NCI-H187 (cell line): ENCODE measurements at places on chromosomes 5 and 9.
A peak's percentile ranks its signal among the peaks of the same experiment; 100 is the strongest.

- DNase-seq = no peak
These were observed 495.8 kb downstream of the CHSY3 start for GRCh38 chr5:130400091-130400490.

- peak; percentile 4 for DNase-seq
These were observed 529.7 kb upstream of the ZNF608 start for GRCh38 chr5:125276096-125276495.

DNA sequence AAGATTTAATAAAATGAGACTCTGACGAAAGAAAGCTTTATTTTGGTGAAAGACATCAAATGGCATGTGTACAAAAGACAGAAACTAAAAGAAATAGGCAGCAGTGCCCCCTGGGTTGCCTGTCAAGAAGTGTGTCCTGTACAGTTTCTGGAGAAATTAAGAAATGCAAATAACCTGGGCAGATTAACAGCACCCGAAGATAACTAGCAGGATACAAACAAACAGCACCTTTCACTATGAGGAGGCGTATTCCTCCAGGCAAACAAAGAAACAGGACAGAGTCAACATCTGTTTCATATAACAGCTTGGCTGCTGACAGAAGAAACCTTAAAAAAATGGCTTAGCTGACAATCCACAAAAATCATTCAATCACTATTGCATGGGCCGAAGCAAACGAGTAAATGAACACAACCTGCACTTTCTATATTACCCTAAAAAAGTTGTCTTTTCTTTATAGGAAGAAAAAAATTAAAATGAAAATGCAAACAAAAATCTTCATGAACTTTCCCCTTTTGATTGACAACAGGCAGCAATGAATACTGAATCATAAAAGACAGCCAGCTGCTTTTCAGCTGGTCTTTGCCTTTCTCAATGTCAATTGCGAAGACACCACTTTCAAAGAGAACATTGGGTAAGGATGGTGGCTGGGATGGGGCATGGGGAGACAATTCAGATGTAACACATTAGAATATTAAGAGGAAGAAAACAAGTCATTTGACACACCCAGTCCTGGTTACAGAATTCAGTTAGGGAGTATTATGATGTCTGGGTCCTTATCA lies 162.1 kb downstream of the ARL15 start:
- DNase-seq = no peak

DNA sequence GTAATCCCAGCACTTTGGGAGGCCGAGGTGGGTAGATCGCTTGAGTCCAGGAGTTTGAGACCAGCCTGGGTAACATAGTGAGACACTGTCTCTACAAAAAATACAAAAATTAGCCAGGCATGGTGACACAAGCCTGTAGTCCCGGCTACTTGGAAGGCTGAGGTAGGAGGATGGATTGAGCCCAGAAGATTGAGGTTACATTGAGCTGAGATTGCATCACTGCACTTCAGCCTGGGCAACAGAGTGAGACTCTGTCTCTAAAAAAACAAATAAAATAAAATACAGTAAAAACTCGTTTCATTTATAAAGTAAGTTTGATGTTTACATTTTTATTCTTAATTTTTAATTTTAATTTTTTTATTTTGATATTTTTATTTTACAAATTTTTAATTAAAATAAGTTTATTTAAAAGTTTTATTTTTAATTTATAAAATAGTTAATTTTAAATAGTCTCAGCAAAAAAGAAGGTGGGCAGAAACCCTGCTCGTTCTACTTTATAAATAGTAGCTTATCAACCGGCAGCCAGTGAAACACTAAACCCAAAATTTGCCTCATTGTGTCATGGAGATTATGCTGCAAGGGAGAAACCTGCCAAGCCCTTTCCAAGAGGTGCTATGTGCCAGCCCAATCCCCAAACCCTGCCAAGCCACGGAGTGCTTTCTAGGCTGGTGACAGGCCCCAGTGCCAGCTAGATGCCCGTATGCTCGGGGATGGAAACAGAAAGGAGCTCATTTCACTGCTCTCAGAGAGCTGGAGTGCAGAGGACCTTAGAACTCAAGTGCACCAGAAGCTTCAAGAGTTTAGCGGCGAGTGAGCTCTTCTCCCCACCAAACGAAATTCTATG lies 38.9 kb downstream of the SERINC5 start:
- no peak for DNase-seq

DNA sequence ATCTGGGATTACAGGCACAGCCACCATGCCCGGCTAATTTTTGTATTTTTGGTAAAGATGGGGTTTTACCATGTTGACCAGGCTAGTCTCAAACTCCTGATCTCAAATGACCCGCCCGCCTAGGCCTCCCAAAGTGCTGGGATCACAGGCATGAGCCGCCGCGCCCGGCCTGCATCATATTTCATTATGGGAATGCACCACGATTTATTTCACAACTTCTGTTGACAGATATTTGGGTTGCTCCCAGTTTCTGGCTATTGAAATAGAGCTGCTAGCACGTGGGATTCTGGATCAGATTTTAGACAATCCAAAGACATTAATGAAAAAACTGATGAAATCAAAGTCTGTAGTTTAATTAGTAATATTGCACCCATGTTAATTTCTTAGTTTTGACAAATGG lies 48.4 kb upstream of the FUBP3 start:
- DNase-seq = no peak

- DNase-seq = no peak
These were observed 21.7 kb downstream of the FTMT start for GRCh38 chr5:121873409-121873808.

DNA sequence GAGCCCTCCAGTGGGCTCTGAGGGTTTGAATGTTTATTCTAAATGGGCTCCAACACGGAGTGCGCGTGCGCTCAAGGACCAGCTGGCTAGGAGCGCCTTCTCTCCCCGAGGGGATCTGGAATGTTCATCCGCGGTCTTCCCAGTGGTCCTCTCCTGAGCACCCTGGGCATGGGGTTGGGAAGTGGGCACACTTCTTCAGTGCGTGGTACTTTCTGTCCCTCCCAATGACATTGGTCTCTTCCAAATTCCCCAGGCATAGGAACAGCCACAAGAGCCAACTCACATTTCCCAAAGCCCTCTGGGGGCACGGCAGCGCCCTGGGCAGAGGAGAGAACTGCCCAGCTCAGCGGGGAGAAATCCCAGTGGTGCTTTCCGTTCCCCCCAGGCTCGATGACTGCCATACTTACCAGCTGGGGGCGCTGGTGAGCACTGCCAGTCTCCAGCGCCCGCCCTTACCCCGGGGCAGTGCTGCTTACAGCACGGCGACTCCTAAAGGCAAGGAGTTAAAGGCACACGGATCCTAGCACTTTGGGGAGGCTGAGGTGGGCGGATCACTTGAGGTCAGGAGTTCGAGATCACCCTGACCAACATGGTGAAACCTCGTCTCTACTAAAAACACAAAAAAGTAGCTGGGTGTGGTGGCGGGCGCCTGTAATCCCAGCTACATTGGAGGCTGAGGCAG lies 29.9 kb upstream of the OBP2B start:
- no peak for DNase-seq

GRCh38 chr9:129868023-129868871 lies 33.0 kb downstream of the USP20 start:
- no peak for DNase-seq

DNA sequence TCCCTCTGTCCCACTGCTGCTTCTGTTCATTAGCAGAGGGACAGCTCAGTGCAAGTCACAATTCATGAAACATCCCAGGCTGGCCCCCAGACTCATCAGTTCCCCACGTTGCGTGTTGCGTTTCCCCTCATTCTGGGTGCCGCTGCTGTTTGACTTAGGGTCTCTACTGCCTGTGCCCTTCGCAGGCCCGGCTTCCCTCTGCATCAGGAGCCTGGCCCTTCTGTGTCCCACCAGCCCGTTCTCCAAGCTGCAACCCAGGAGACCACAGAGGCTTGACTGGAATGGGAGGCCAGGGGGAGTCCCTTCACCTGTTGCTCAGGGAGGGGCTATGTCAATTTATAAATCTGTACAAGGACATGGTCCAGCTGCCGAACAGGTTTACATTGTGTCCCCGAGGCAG lies 53.9 kb upstream of the SUSD3 start:
- DNase-seq = no peak

DNA sequence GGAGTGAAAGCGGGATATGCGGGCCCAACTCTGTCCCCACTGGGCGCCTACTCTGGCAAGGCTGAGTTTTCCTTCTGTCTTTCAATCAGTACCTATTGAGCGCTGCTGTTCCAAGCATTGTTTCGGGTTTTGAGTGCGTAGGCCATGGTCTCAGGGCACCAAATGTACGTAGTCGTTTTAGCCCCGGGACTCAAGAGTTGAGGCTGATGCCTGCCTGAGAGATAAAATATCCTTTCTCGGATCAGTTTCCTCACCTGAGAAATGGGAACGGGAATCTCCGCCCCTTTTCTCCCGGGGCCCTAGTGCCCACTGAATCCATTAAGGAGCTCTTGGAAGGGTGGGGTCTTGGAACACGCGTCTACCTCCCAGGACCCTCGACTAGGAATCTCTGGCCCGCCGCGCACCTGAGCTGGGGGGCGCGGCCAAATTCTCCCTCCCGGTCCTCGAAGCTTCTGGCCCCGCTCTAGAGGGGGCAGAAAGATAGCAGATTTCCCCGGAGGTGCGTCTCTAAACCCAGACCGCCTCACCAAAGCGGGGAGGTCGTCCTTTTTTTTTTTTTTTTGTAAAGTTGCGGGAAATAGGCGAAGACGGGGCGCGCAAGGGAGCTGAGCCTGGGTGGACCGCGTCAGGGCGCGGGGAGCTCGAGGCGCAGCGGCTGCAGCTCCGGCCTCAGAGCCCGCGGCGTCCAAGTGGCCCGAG lies 494 bp upstream of the CXXC5 start:
- no peak for DNase-seq

DNA sequence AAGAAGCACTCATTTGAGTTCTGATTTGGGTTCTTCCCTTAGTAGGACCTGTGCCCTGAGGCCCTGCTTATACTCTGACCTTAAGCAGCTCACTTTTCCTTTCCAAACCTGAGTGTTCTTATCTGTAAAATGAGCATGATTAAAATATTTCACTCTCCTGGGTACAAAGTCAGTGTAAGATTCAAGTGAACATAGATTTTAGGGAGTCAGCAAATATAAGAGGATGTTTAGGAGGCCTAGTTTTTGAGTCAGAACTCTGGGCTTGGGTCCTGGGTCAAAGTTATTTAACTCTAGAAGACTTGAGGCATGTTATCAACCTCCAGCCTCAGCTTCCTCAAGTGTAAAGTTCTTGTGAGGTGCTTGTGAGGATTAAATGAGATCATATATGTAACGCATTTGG lies 8.7 kb upstream of the SPARC start:
- DNase-seq = no peak

DNA sequence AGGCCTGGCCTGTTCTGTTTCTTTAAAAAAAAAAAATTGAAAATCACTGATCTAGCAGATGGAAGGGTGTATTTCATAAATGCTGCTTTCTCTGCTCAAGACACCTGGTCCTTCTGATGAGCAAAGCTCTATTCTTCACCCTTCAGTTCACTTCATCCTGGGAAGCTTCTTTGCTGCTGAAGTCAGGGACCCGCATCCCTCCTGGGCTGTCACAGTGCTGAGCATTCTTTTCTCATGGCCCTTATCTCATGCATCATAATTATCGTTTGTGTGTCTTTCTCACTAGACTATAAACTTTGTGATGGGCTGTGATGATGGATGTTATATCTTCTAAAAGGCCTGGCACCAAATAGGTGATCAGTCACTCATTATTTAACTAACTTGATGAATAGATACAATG lies 461.0 kb downstream of the GADD45G start:
- no peak for DNase-seq
